WERI-Rb-1 (cell line): ENCODE measurements at places on chromosomes 2 and 18.

DNA sequence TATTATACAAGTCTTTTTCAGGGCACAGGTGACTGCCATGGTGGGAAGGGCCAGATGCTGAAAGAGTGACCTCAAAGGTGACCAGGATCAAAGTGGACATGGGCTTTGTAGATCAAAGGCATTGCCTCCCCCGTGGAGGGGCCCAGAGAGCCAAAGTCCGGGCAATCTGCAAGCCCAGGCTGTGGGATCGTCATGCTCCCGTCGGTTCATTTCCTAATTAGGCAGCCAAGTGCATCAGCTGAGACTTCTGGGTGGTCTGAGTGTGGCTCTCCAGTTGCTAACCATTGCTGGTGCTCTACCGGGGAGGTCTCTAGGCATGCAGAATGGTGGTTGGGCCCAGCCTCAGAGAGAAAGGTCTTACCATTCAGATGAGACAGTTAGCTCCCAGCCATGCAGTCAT is 61.6 kb downstream of the TRIB2 start:
- no peak for DNase-seq

- DNase-seq, result no peak
Measured at GRCh38 chr2:136072621-136073020, 45.3 kb downstream of the CXCR4 start.

DNA sequence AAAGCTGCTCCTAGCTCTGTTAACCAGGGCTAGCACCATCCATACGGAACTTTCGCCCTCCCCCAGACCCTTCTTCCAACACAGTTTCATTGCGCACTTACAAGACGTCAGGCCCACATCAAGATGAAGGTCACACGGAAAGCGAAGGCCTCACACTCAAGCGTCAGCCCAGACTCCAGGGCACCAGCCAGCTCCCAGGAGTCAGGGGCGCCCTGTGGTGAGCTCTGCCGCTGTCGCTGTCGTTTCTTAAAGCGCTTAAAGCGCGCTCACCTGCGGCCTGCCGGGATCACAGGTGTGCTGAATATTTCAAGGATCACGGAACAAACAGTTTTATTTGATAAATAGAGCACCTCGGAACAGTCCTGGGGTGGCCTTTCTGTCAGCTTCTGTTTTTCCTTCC is 163.1 kb downstream of the CDH20 start:
- no peak for DNase-seq

DNA sequence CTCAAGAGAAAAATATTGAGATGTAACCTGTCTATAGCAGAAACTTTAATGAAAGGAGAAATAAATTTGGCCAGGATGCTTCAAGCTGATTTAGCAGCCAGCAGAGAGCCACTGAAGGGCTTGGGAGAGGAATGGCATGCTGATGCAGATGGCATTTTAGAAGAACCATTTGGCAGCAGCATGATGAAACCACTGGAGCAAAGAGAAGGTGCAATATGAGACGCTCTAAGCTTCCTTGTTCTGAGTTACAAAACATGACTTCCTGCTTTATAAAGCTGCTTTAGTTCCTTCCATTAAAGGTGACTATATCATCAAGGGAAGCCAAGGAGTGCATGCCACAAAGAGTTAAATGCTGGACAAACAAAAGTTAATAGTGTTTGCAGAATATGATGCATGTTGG is 189.7 kb downstream of the PID1 start:
- no peak for DNase-seq

DNA sequence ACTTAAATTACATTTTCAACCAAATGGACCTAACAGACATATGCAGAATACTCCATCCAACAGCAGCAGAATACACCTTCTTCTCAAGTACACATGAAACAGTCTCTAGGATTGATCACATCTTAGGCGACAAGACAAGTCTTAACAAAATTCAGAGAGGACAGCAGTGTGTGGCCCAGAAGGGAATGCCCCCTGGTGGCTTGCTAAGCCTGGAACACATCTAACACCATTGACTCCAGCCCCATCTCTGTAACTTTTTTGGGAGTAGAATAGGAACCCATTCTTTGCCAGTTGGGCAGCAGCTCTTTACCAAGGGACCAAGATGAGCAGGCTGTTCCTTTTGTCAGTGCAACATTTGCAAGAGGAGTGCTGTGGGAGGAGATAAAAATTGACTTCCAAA is 249.9 kb downstream of the PLCL1 start:
- peak; percentile 49 for DNase-seq

- DNase-seq, result no peak
Measured at GRCh38 chr2:188227713-188228112, 64.0 kb upstream of the GULP1 start.

DNA sequence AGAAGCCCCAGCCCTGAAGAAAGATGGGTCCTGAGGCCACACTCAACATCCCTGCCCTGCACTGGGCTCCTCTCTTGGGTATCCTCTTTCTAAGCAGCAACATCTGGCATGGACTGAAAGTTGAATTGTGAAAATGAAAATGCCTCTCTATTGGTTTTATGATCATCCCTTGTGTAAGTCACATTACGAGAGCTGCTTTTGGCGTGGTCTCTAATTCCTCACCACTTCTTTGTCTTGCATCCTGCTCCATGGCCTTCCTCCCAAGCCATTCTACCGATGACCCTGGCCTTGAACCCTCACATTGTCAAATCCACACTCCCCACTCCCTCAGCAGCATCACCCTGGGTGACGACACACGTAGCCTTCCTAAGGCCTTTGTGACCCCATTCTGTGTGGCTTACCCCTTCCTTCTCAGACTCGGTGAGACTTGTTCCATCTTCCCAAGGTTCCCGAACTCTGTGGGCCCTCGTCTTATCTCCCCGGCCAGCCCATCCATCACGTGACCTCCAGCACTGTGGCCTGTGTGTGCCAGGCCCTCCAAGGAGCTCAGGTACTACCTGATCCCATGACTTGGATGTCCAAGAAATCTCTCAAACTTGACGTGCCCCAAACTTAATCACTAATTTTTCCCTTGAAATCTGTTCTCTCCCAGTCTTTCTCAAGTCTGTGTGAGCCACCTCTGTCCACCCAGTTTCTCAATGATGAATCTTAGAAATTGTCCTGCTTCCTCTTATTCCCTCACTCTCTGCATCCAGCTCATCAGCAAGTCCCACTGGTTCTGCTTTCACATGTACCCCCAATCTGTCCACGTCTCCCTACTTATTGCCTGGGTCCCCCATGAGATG is 194.7 kb upstream of the HS6ST1 start:
- DNase-seq, result peak; percentile 2

- no peak for DNase-seq
Measured at GRCh38 chr18:78319961-78320360, 659.7 kb upstream of the SALL3 start.

GRCh38 chr18:23131693-23132319 is 3.5 kb upstream of the CABLES1 start:
- DNase-seq, result peak; percentile 67

- no peak for DNase-seq
Measured at GRCh38 chr18:8174771-8175170, 434.5 kb upstream of the RAB12 start.

GRCh38 chr2:1812926-1813325 is 68.6 kb upstream of the PXDN start:
- DNase-seq, result no peak

DNA sequence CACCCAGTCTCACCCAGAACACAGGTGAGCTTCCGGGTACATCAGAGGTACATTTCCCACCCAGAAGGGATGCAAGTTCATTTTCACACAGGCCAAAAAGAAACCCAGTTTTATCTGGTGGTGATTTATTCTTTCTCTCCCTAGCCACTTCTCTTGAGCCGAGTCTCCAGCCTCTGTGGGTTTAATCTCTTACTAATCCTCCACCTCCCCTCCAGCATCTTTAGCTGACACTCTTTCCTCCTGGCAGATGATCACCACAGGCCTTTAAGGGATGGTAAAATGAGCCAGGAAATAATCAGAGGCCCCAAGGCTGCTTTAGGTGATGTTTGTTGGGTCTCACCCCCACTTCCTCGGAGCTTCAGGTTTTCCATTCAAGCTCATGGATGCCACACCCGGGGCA is 145.7 kb upstream of the DLX2 start:
- peak; percentile 63 for DNase-seq

GRCh38 chr18:39772155-39772919 is 2182.7 kb upstream of the PIK3C3 start:
- no peak for DNase-seq

DNA sequence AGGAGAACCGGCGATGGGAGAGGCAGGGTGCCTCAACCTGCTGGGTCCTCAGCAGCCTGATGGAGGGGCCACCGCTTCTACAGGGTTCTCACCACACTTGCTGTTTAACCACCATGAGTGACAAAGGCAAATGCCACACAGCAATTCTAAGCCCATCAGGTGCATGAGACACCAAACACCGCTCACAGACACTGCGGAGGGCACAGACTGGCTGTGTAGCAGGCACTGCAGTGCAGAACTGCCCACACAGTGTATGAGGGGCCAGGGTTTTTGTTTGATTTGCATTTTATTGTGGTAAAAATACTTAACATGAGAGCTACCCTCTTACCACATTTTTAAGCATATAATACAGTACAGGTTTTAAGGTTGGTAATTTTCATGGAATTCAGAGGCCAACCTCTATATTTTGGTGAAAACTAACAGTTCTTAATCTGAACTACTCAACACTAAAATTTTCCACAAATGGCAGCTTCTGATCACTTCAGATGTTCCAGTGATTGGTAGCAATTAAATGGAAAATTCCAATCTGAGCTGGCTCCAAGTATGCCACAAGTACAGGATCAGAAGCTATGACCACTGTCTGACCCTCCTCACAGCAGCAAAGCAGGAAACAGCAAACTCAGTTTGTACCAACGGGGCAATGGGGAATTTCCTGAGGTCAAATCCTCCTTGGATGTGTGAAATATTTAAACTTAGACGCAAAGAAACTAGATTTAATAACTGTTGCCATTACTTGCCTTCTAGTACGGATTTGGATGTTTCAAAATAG is 67.7 kb downstream of the FAM210A start:
- DNase-seq, result no peak
